Stomach (tissue), 19 donors: ENCODE measurements at places on chromosomes 3 and 15. TPM values are rescaled to one million over a fixed set of nuclear protein-coding genes. Genes with fewer than 3 reads are reported as not detected.

Gene RHOV
- total RNA-seq, result not detected

Gene CELSR3
- 1.5 TPM for total RNA-seq

Gene FOXB1
- total RNA-seq, result not detected

Gene ALS2CL
- total RNA-seq, result 50.0 TPM

Gene CLDN18
- total RNA-seq, result 1,096 TPM

Gene GABRB3
- 14.6 TPM for total RNA-seq

Gene BOC
- 51.3 TPM for total RNA-seq

Gene SPINK8
- not detected for total RNA-seq

Gene NMNAT3
- 7.2 TPM for total RNA-seq

Gene MST1R
- total RNA-seq, result 94.3 TPM

Gene LDHAL6B
- total RNA-seq, result not detected

Gene UBA7
- 95.3 TPM for total RNA-seq

Gene PARP9
- 27.9 TPM for total RNA-seq

Gene TIGIT
- total RNA-seq, result 1.1 TPM

Gene IL20RB
- total RNA-seq, result not detected

Gene SOX14
- total RNA-seq, result not detected

Gene DHX30
- total RNA-seq, result 56.2 TPM

Gene C3orf52
- 59.0 TPM for total RNA-seq

Gene ZNF662
- total RNA-seq, result 4.7 TPM

Gene PLSCR5
- total RNA-seq, result not detected

Gene VIPR1
- total RNA-seq, result 9.5 TPM

Gene GATA2
- 2.6 TPM for total RNA-seq

Gene TAGLN3
- not detected for total RNA-seq

Gene VEPH1
- total RNA-seq, result 1.5 TPM

Gene ZNF501
- total RNA-seq, result 3.5 TPM

Gene LRTM1
- not detected for total RNA-seq

Gene CASR
- not detected for total RNA-seq

Gene CADPS
- total RNA-seq, result 0.58 TPM

Gene MYL3
- total RNA-seq, result 3.1 TPM

Gene BNC1
- 0.55 TPM for total RNA-seq

Gene ALPK3
- 2.3 TPM for total RNA-seq

Gene GPR176
- total RNA-seq, result 0.29 TPM

Gene ZCWPW2
- total RNA-seq, result 1.7 TPM

Gene TLR9
- not detected for total RNA-seq

Gene TRIM71
- 2.8 TPM for total RNA-seq

Gene OR4F15
- total RNA-seq, result not detected

Gene GPR160
- total RNA-seq, result 0.58 TPM

Gene DPPA2
- not detected for total RNA-seq

Gene GTPBP8
- total RNA-seq, result not detected

Gene ITPKA
- total RNA-seq, result 30.9 TPM

Gene SOX2
- total RNA-seq, result 16.5 TPM

Gene EXD1
- total RNA-seq, result not detected

Gene CHDH
- 8.6 TPM for total RNA-seq

Gene GRM7
- not detected for total RNA-seq

Gene CCDC33
- total RNA-seq, result not detected

Gene GOLGA6A
- total RNA-seq, result not detected

Gene CCDC66
- 3.5 TPM for total RNA-seq

Gene SAMMSON
- total RNA-seq, result 4.9 TPM

Gene FANCD2OS
- total RNA-seq, result not detected

Gene C3orf49
- not detected for total RNA-seq

Gene CPEB1
- total RNA-seq, result not detected

Gene FBLN2
- total RNA-seq, result 32.9 TPM

Gene SLC27A2
- 53.6 TPM for total RNA-seq

Gene PODXL2
- 50.9 TPM for total RNA-seq

Gene CLK3
- 115 TPM for total RNA-seq

Gene SLC28A2
- total RNA-seq, result 4.9 TPM

Gene MIX23
- 30.4 TPM for total RNA-seq
